ENCODE measurements at places on chromosomes 16 and 17. TPM values are rescaled to one million over a fixed set of nuclear protein-coding genes. Genes with fewer than 3 reads are reported as not detected.
A peak's percentile ranks its signal among the peaks of the same experiment; 100 is the strongest.

Gene TENT4B
- total RNA-seq: 10.8 TPM

Gene ZNF688
- total RNA-seq: 33.0 TPM

Gene SCN4A
- 0.45 TPM for total RNA-seq

Gene OR1A1
- total RNA-seq: 0.21 TPM

Gene CDT1
- 4.7 TPM for total RNA-seq

Gene ARL5C
- not detected for total RNA-seq

Gene NACA2
- total RNA-seq: not detected

Gene LHX1
- total RNA-seq: not detected

Gene PRAC1
- not detected for total RNA-seq

Gene NOG
- total RNA-seq: not detected

Gene STH
- not detected for total RNA-seq

Gene NDRG4
- 70.3 TPM for total RNA-seq

Gene KRTAP2-2
- total RNA-seq: 8.2 TPM

Gene TAOK2
- 35.2 TPM for total RNA-seq

Gene PIK3R6
- total RNA-seq: 1.1 TPM

Gene OTOA
- 0.40 TPM for total RNA-seq

Gene ABCA8
- 16.7 TPM for total RNA-seq

DNA sequence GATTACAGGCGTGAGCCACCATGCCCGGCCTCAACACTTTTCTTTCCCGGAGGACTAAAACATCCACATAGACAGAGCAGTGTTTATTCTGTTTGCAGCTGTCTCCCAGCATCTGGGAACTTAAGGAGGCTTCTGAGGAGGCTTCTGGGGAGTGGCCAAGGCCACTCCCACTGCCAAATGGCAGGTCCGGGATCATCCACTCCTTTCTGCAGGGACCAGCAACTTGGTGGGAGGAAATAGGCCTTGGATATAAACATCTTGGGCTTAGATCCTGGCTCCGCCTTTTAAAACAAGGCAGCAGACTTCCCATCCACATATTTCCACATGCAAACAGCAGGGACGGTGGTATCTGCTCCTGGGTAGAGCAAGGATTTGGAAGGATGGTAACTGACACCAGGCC lies 14.1 kb upstream of the SPATA32 start:
- H3K27ac ChIP-seq: peak overlapping the region; percentile 40
- peaks cover 26% of the 10 kb centered on the region for H3K4me1 ChIP-seq
- H3K4me3 ChIP-seq: no peak overlapping the region
- peaks cover 38% of the 10 kb centered on the region for H3K36me3 ChIP-seq

DNA sequence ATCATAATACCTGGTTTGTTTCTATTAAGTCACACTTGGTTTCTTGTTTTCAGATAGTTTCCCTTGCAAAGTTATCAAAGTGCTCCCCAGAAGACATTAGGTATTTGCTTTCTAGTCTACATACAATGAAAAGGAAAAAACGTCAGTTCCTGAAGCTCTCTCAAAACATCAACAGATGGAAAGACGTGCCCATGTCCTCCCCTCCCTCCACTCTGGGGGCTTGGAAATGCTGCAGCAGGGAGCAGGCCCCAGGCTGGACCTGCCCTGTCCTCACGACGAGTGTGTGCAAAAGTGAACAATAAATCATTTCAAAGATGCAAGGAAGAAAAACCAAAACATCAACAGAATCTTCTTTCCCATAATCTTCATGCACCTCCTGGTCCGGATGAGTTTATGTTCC lies 118.5 kb downstream of the USP22 start:
- H3K27ac ChIP-seq: no peak overlapping the region
- no peaks in the 10 kb centered on the region for H3K27me3 ChIP-seq

DNA sequence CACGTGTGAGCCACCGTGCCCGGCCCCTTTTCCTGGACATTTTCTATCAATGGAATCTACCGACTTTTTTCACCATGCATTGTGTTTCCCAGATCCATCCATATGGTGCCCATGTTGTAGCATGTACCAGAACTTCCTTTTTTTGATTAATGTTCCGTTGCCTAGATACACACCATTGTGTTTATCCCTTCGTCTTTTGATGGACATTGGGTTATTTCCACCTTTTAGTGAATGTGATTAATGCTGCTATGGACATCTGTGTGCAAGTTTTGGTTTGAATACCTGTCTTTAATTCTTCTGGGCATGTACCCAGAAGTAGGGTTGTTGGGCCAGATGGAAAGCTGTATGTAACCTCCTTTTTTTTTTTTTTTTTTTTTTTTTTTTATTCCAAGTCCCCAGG lies 79.8 kb downstream of the NT5M start:
- H3K27me3 ChIP-seq: no peaks in the 10 kb centered on the region
- peaks cover 20% of the 10 kb centered on the region for H3K4me1 ChIP-seq
- no peaks in the 10 kb centered on the region for H3K36me3 ChIP-seq
- H3K4me3 ChIP-seq: no peak overlapping the region
- no peak for DNase-seq
- H3K27ac ChIP-seq: no peak overlapping the region

- H3K27ac ChIP-seq: peak overlapping the region; percentile 16
- H3K4me3 ChIP-seq: no peak overlapping the region
- no peak for DNase-seq
- H3K36me3 ChIP-seq: no peaks in the 10 kb centered on the region
- H3K4me1 ChIP-seq: peaks cover 87% of the 10 kb centered on the region
These were observed 281.5 kb downstream of the SEC14L1 start for GRCh38 chr17:77422104-77422747.

- DNase-seq: no peak
- no peak overlapping the region for H3K4me3 ChIP-seq
- peaks cover 51% of the 10 kb centered on the region for H3K4me1 ChIP-seq
- no peaks in the 10 kb centered on the region for H3K27me3 ChIP-seq
- H3K27ac ChIP-seq: no peak overlapping the region
- H3K36me3 ChIP-seq: no peaks in the 10 kb centered on the region
These were observed 157.5 kb downstream of the ZNF423 start for GRCh38 chr16:49698453-49698815.

- no peaks in the 10 kb centered on the region for H3K36me3 ChIP-seq
- H3K4me3 ChIP-seq: no peak overlapping the region
- no peak overlapping the region for H3K27ac ChIP-seq
- H3K27me3 ChIP-seq: no peaks in the 10 kb centered on the region
- no peaks in the 10 kb centered on the region for H3K4me1 ChIP-seq
These were observed 140.1 kb downstream of the SPECC1 start for GRCh38 chr17:20149251-20149650.

DNA sequence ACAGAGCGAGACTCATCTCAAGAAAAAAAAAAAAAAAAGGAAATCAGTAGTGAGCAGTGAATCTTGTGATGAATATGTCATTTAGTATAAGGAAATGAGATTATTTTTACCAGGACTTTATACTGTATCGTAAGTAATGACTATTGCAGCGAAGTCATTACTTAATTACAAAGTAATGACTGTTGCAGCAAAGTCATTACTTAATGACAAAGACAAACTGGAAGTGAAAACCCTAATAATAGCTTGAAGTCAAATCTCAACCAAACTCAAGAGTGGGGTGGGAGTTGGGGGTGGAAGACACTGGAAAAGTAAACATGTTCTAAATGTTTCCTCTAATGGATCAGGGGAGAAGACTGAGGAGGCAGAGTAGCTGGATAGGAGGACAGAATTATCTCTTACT lies 76.5 kb downstream of the ARHGAP44 start:
- no peaks in the 10 kb centered on the region for H3K27me3 ChIP-seq
- no peak overlapping the region for H3K4me3 ChIP-seq
- no peak overlapping the region for H3K27ac ChIP-seq
- H3K4me1 ChIP-seq: no peaks in the 10 kb centered on the region

GRCh38 chr16:52320930-52321439 lies 226.0 kb downstream of the TOX3 start:
- H3K36me3 ChIP-seq: no peaks in the 10 kb centered on the region
- H3K4me3 ChIP-seq: no peak overlapping the region
- H3K27me3 ChIP-seq: no peaks in the 10 kb centered on the region
- no peaks in the 10 kb centered on the region for H3K4me1 ChIP-seq
- DNase-seq: no peak
- no peak overlapping the region for H3K27ac ChIP-seq

DNA sequence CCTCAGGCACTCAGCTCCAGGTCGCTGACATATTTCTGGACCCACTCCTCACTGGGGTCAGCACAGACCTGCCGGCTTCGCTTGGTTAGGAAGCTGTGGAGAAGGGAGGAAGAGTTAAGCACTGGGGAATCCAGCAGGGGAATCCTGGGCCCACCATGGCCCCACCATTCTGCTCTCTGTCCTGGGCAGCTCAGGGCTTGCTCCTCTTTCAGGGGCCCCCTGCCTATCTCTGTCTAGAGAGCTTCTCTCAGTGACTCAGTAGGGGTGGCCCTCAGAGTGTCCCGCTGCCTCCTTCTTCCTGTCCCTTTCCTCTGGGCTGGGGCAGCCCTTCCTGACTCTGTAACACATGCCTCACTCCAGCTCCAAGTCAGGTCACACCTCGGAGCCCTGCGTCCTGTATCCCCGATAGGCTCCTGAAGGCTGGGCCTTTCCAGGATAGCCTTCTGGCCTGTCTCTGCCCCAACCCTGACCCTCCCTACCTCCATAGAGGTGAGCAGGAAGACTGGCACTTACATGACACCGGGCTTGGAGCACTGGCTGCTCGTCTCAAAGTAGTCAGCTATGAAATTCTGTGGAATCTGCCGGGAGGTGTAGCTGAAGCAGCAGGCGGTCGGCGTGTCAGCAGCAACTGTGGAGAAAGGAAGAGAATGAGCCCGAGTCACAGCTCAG lies 1.1 kb downstream of the CCL3 start:
- no peak overlapping the region for H3K4me3 ChIP-seq
- H3K27ac ChIP-seq: no peak overlapping the region
- no peaks in the 10 kb centered on the region for H3K4me1 ChIP-seq

DNA sequence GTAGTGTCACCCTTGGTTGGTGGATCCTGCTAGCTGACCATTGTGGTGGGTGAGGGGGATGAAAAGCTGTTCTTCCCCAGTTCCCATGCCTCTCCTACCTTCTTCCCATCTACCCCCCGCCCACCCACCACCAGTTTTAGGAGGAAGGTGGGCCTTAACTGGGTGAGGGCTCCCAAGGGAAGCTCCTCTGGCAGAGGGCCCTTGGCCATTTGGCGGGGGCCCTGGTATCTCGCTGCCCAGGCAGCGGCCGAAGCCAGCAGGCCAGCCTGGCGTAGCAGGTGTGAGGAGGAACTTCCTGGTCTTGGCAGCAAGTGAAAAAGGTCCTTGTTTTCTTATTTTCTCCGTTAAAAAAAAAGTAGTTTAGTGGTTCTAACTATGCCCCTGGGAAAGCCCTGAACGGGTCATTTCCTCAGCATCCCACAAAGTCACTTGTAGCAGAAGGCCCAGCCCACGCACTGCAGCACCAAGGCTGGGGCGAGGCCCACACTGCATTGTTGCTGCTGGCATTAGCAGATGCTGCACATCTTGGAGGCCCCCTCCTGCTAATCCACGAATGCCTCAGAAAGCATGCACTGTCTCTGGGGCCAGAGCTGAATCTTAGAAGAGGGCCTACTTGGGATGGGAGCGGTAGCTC lies 72.5 kb downstream of the MPRIP start:
- peaks cover 65% of the 10 kb centered on the region for H3K4me1 ChIP-seq
- no peaks in the 10 kb centered on the region for H3K27me3 ChIP-seq
- no peaks in the 10 kb centered on the region for H3K36me3 ChIP-seq
- peak overlapping the region; percentile 27 for H3K27ac ChIP-seq
- H3K4me3 ChIP-seq: no peak overlapping the region

DNA sequence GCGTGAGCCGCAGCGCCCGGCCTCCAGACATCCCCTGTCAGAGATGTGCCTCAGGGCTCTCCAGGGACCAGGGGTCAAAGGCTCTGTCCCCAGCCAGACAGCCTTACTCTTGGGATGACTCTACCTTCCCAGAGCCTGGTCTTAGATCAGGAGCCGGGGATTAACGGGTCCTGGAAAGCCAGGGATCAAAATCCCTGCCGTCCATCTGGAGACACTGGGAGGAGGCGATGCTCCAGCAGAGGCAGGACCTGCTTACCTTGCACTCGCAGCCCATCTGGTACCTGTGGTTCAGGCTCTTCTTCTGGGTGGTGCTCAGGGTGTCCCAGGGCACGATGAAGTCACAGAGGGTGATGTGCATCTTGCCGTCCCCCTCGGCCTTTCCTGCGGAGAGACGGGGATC lies 16.7 kb upstream of the USP36 start:
- H3K36me3 ChIP-seq: peaks cover 47% of the 10 kb centered on the region
- H3K4me1 ChIP-seq: peaks cover 10% of the 10 kb centered on the region
- no peak overlapping the region for H3K4me3 ChIP-seq
- DNase-seq: no peak

DNA sequence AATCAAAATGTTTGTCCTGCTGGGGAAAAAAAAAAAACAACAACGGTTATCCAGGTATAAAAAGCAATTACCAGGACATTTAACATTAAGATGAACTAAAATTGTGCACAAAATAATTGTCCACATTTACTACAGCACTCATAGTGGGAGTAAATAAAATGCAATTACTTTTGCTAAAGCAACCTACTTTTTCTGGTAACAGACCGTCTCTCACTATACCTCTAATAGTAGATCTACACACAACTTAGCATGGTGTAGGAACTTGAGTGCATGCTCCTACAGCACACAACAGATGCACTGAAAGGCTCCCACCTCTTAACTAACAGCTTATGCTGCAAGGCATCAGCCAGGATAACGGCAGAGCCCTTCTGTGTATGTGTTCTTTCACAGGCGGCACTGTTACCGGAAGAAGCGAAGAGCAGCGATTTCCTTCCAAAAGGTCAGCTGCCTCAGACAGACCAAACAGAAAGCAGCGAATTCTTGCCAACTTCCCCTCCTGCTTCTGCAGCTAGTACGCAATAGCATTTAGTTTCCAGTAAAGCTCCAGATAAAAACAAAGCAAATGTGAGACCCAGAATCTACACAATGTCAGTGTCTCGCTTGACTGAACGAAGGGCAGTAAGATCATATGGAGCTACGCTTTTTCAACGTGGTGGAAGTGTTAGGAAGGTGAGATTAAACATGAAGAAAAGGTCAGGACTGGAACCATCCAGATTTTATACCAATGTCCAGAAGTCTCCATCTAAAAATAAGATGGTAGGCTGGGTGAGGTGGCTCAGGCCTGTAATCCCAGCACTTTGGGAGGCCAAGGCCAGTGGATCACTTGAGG lies 27.6 kb downstream of the STAT5B start:
- H3K36me3 ChIP-seq: no peaks in the 10 kb centered on the region
- DNase-seq: peak; percentile 89
- peak overlapping the region; percentile 14 for H3K4me3 ChIP-seq
- H3K27ac ChIP-seq: peak overlapping the region; percentile 92
- H3K27me3 ChIP-seq: no peaks in the 10 kb centered on the region

GRCh38 chr16:81505011-81505661 lies 60.5 kb downstream of the CMIP start:
- H3K27me3 ChIP-seq: no peaks in the 10 kb centered on the region
- H3K4me3 ChIP-seq: no peak overlapping the region
- H3K36me3 ChIP-seq: no peaks in the 10 kb centered on the region
- H3K4me1 ChIP-seq: peaks cover 26% of the 10 kb centered on the region

DNA sequence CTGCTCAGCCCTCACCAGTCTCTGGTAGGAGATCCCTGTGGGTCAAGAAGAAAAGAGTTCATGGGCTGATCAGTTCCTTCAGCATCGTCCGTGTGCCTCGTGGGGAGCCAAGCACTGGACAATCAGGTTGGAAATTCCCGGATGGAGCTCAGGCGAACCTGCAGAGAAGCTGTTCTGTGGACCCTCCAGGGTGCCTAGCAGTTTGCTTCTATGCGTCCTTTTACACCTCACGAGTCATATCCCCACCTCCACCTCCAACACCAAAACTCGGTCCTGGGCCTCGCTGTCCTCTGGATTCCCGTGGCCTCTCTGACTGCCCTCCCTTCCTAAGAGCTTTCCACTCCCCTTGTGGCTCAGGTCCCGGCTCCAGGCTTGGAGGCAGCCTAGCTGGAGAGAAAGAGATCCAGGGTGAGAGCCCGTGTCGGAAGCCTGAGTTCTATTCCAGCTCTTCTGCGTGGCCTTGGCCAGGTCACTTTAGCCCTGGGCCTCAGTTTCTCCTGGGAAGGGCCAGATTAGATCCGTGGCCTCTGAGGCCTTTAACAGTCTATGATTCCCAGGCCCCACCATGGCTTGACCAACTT lies 26.2 kb upstream of the PIK3R6 start:
- H3K36me3 ChIP-seq: no peaks in the 10 kb centered on the region
- H3K4me1 ChIP-seq: no peaks in the 10 kb centered on the region
- no peak overlapping the region for H3K4me3 ChIP-seq
- no peak for DNase-seq
- H3K27me3 ChIP-seq: no peaks in the 10 kb centered on the region
- H3K27ac ChIP-seq: no peak overlapping the region

Measured in suprapubic skin (tissue), 4 donors.